T-helper 2 cell (primary cell): ENCODE measurements at places on chromosomes 3 and 15.

GRCh38 chr3:3707858-3708768 lies 91.1 kb upstream of the LRRN1 start:
- DNase-seq: no peak

DNA sequence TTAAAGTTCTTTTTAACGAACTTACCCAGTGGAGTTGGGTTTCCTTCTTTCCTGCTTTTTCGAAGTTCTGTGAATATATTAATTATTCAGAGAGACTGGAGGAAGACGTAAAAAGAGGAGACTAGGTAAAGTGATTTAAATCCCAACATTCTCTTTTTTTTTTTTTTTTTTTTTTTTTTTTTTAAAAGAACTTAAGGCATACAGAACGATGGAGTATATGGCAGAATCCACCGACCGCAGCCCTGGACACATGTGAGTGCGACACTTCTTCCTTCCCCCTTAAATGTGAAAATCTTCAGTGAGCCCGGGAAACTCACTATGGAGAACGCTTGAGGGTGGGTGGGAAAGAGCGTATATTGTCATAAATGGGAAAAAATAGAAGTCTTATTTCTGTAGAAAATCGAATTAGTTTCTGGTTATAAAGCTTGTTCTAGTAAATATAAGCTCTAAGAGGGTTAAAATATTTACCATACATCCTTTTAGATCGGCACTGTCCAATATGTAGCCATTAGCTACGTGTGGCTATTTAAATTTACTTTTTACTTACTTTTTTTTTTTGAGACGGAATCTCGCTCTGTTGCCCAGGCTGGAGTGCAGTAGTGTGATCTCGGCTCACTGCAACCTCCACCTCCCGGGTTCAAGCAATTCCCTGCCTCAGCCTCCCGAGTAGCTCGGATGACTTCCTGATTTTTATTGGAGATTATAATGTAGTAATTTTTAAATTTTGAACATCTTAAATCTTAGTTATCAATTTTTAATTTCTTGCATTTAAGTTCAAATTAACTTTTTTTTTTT lies 892 bp downstream of the NMD3 start:
- peak; percentile 38 for DNase-seq

- no peak for DNase-seq
Observed at GRCh38 chr15:87620393-87620792, 636.1 kb downstream of the NTRK3 start.

- peak; percentile 22 for DNase-seq
Observed at GRCh38 chr3:87088993-87089841, 98.3 kb upstream of the VGLL3 start.

DNA sequence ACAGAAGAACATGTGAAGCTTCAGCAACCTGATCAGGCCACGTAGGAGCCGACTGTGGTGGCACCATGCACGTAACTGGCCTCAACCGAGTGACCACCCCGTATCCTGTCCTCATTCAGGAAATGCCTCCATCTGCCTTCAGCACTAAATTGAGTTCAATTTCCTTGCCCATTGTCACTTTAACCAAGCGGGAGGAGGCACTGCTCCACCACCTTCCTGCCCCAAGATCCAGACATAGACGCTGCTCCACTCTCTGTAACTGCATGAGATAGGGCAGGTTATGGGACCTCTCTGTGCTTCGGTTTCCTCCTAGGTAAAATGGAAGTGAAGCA lies 80.1 kb upstream of the POMGNT2 start:
- DNase-seq: no peak

DNA sequence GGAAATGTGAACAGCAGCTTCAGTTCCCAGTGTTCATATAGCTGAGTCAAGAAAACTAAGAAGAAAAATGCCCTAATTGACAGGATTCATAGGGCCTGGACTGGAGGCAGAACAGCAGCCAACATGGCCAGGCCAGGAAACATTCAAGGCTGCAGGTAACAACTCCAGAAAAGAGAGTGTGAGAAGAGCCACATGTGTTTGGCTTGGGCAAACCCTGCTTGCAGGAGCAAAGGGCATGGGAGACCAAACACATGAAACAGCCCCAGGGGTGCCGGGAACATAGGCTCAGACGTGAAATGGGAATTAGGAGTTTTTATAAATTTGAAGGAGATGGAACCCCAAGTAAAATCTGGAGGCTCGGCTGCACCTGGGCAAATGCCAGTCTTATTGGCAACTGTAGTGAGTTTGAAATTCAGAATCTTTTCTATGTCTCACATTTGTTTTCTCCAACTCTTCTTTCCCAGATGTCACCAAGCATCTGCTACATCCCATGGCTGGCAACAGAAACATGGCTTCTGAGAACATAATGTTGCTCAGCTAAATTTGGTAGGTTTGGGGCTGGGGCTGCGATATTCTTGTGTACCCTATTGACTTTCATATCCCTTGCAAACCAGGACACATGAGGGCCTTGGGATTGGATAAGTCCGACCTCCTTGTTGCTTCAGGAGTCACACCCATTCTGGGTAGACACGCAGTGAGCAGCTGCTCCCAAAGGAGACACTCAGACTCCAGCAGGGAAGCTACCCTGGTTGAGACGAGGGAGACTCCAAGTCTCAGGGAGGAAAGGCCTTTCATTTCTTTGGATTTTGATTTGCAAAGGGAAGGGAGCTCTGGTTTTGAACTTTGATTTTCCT lies 98.9 kb upstream of the CLSTN2 start:
- no peak for DNase-seq

DNA sequence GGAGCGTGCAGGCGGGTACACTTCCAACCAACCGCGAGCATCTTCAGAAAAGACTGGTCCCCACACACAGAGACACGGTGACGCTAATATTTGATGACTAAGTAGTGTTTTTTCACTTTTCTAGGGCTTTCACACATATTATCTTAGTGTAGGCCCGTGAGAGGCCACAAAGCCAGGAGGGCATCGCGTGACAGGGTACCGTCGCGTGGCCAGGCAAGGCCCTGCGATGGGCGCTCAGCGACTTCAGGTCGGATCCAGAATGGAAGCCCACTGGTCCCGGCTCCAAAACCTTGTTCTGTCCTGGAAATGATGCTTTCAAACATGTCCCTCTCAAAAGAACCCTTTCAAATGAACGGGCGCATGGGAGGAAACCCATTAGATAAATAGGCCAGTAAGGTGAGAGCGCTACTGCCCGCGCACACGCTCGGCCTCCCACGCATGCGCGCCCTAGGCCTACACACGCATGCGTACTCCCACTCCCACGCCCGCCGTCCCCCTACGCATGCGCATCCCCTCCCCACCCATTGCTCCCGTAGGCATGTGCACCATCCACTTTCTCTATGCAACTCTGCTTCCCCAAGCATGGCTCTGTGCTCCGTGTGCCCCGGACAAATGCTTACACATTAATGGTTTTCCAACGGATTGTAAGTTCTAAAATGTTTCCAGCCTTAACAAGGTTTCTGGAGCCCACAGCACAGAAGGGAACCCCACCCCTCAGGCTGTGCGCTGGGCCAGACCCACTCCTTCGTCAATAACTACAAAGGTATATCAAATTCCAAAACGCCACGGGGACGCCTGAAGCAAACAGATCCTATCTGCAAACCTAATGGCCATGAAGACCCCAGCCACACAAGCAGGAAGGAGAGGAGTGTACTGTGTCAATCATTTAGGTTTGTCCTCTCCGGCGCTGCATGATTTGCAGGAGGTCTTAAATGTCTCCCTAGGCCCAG lies 72.1 kb downstream of the OCA2 start:
- no peak for DNase-seq

DNA sequence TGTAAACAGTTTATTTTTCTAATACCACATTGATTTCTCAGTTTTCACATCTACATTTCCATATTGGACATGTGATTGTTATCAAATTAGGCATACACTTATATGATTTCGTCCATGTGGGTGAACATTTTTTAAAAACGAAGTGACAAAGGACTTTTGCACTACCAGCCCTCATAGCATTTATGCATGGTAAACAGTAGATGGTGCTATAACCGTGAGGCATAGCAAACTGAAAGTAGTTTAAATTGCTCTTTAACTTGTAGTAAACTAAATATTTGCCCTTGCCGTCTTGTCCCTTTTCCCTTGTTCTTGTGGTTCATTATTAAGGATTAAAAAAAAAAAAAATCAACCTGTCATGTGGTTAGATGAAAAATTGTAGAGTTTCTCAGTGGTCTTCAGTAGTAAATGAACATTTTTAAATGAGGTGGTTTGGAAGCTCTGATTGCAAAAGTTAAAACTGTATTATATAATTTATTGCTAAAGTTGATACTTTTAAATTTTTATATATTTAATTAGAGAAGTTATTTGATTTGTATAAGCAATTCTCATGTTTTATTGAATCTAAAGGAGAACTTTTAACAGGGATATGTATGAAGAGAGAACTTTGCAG lies 24.0 kb downstream of the STX19 start:
- no peak for DNase-seq

GRCh38 chr3:196111939-196112386 lies 30.1 kb upstream of the TFRC start:
- DNase-seq: no peak

- no peak for DNase-seq
Observed at GRCh38 chr3:30273304-30274072, 332.9 kb upstream of the TGFBR2 start.

DNA sequence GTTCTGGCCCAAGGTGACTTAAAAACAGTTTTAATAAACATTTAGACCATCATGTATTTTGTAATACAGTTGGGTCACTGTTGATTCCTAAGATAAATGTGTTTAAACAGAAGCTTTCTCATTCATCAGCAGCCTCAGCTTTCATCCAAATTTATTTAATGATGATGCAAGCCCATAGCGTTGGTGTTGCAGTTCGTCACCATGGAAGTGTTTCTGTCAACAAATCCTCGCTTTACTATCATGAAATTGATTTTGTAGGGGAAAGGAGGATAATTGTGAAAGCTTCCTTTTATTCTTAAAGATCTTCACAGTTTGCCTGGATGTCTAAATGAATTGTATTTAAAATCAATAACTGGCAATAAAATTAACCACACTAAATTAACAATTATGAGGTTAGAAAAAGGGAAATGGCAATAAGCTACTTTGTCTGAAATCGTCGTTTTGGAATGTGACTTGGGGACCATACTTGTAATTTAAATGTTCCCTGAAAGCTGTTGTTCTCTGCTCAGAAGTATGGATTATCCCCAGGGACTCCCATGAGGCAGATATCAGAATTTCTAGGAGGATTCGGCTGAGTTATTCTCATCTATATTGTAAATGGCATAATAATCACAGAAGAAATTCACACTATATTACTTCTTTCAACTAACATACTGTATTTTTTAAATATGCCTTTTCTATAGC lies 29.0 kb downstream of the CMSS1 start:
- DNase-seq: no peak

DNA sequence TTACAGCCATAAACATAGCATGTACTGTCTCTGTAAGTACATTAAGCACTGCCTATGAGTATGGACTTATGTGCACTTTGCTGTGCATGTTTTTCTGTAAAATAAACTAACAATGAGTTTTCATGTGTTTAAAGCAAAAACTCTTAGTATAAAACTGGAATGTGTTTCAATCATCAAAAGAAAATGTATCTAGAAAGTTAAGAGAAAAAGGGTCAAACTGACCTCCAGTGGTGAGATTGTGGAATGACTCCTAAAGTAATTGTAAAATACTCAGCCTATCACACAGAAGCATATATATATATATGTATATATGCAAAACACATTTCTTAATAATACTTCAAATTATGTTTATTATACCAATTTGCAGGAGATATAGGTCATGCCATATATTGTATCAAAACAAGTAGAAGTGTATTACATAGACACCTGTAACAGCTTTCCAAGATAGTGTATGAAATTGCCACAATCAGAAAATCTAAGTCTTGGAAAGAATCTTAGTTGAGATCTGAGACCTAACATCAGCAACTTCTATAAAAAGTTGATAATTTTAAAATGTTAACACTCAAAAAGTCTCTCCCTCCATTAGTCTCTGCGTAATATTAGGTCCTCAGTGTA lies 199.6 kb downstream of the FMN1 start:
- no peak for DNase-seq

- DNase-seq: peak; percentile 33
Observed at GRCh38 chr15:31385736-31386135, 59.1 kb downstream of the KLF13 start.

DNA sequence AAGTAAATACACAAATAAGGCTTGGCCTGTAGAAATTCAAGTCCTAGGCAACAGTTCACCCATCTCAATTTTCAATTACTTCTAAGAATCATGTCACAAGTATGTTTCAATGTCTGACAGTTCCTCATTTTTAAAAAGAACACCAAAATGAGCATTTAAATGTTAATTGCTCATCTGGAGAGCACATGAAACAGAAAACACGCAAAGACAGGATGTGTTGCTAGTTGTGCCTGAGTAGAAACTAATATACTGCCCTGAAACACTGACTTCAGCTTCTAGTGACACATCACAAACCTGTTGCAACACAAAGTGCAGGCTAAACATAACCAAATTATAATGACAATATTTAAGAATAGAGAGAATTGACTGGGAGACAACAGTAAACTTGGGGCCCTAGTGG lies 167.3 kb upstream of the THBS1 start:
- no peak for DNase-seq

DNA sequence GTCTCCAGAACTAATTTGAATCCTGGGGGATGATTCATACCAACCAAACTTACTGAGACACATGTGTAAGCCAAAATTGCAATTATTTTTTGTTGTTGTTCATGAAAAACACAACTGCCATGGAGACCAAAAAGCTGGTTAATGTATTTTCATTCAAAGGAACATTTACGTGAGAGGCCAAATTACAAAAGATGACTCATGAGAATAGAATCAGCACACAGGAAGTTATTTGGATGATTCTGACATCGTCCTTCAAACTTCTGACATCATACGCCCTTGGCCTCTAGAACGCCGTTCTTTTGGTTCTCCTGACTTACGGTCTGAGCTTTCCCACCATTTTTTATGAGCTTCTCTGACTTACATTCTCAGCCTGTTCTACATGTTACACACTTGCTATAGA lies 3.0 kb upstream of the ZNF280D start:
- no peak for DNase-seq

- no peak for DNase-seq
Observed at GRCh38 chr3:43640681-43641080, 18.9 kb upstream of the ANO10 start.
